Esophagus muscularis mucosa (tissue), 4 donors: ENCODE measurements at places on chromosomes 5 and 9. TPM values are rescaled to one million over a fixed set of nuclear protein-coding genes. Genes with fewer than 3 reads are reported as not detected.

The SCGB3A2 gene
- total RNA-seq: not detected

DNA sequence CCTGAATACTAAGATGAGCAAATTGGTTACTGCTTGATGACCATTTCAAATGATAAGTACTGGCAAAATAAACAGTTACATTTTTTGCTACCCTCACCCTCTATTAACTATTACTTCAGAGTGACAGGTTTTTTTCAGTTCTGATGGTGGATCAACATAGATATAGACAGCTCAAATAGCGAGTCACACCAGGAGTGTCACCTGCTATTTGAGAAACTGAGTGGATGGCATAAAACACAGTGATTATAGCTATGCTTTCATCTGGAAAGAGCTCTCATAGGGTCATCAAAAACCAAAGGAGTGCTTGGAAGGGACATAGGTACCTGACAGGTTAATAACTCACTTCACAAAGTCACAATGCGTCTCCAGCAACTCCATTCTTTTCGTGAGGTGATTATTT, 244.5 kb upstream of the C9orf72 start:
- no peak for DNase-seq

The TSPAN17 gene
- total RNA-seq: 17.7 TPM

DNA sequence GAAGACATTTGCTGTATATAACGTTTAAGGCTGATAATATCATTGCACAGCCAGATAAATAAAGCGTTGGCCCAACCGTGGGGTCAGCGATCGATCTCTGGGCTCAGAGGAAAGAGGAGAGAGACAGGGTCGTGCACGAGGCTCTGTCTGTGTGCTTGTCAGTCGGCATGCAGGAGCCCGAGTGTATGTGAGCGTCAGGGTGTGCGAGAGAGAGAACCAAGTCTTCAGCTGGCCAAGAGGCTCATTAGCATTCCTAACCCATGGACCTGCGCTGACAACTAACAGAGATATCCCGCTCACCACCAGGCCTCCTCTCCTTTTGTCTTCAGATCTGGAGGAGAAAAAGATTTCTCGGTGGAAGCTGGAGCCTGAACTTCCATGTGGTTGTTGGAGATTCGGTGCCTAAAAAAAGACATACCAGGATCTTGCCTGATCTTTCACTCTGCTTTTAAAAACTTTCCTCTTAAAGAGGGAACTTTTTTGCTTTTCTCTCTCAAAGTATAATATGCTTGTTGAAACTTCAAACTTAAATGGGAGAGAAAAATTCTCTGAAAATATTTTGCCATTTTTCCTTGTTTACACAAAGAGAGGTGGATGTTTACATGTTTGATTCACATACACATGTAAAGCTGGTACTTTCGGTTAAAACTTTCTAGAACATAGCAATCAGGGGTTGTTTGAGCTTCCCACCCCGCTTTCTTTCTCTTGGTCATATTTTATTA, 16.5 kb downstream of the NR2F1 start:
- peak; percentile 90 for DNase-seq

GRCh38 chr5:27009540-27009915, 28.9 kb downstream of the CDH9 start:
- no peak for DNase-seq

The ETF1 gene
- total RNA-seq: 154 TPM

DNA sequence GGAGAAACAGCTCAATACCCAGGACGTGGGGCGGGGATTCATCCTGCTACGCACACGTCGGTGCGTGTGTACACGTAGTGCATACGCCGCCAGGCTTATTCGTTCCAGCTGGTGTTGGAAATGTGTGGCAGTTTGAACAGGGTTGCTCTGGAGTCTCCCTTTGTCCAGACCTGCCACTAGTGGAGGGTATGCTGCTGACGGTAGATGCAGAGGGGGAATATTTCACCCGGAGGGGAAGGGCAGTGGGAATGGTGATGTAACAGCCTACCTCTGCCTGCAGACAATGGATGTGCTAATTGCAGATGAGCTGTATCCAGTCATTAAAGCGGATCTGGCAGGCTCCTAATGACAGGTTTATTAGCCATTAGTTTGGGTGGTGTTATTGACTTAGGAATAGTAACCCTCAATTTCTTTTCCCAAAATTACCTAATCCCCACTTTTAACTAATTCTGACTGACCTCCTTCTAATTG, 142.7 kb downstream of the PAX5 start:
- DNase-seq: no peak

GRCh38 chr5:97553604-97554452, 370.8 kb upstream of the RIOK2 start:
- DNase-seq: no peak

DNA sequence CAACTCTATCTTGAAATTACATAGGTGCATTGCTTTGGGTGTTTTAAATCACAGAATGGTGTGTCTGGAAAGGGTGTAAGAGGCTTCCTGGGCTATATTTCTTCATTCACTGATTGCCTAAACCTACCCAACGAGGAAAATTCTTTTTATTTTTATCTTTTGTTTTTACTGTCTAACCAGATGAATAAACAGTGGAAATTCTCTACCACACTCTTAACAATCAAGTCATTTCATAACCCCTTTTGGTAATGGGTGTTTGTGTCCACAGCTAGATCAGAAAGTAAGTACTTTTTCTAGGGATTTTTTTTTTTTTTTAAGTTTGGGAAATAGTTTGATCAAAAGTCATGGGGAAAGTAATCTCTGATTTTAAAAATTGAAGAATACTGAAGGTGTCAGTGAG, 27.6 kb upstream of the C5orf47 start:
- DNase-seq: no peak

- peak; percentile 87 for DNase-seq
Observed at GRCh38 chr5:71891856-71892255, 172.8 kb downstream of the CARTPT start.

DNA sequence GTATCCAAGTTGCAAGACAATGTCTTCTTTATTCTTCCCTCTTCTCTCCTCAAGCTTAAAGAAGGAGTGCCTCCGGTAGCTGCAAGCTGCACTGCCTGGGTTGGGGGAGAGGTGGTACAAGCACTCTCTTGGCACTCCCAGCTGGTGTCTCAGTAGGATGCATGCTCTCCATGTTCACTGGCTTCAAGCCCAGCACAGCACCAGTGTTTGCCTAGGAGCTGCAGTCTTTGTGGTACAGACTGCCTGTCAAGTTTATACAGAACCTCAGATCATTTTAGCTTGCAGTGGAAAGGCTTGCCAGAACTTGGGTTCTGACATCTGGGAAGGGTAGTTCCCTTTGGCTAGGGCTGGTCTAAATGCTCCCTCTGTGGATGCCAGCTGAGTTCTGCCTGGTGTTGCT, 505.6 kb downstream of the MAN2A1 start:
- no peak for DNase-seq

- DNase-seq: no peak
Observed at GRCh38 chr9:1053986-1054425, 3.8 kb downstream of the DMRT2 start.

The FCHO2 gene
- 23.6 TPM for total RNA-seq

DNA sequence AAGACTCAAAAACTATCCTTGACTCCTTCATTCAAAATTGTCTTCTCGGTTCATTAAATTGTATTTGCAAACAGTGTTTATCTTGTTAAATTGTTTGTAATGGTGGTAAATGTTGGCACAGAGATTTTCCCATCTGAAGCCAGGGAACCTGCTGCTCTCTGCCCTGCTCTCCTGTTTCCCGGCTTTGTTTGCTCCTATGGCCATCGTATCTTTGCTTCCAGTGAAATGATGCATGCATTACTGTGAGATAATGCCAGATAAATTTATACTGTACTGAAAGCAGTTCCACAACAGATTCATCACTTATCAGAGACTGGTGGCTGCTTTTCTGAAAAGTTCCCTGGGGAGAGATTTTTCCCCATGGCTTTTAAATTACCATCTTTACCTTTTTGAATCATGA, 81.4 kb downstream of the CD180 start:
- DNase-seq: no peak

DNA sequence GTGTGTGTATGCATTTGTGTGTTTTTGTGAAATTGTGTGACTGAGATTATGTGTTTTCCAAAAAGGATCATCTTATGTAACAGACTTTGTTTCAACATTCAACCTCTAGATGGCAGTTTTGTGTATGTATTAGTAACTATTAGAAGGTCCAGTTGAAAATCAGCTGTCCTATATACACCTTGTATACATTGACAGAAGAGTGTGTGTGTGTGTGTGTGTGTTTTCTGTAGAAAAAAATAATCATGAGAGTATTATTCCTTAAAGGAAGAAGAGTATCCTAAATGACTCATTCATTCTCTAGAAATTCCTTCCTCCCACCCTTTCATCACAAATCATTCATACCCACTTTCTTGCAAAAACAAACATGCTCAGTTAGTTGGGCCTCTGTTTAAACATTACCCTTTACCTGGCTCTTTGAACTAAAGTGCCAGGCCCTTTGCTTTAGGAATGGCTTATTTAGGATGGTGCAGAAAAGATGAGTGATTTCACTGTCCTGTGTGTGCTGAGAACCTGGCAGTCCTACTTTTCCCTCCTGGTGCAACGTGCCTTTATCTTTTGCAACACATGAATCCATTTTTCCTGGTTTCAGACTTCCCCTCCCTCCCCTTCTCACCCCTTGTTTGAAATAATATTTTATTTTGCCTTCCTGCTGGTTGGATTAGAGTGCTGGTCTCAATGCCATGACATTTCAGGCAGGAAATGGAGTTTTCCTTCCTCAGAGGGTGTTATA, 152.2 kb downstream of the ARHGAP26 start:
- no peak for DNase-seq

DNA sequence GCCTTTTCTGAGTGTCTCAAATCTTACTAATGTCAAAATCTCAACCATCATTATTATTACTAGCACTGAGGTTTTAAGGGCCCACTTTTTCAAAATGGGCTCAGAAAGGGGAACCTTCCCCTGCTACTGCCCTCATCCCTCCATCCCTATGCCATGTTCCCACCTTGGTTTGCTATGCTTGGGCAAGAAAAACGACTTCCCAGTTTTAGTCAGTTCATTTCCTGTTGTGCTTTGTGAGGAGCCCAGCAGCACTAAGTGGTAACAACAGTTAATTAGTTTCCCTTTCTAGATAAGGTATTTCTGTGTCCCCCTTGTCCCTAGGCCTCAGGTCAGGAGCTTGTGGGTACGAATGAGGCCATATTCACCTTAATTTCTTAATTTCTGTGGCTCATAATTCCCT, 595.2 kb downstream of the RAB3C start:
- no peak for DNase-seq

The PHYHD1 gene
- 12.1 TPM for total RNA-seq

GRCh38 chr5:178385496-178385890, 152.9 kb upstream of the PHYKPL start:
- no peak for DNase-seq

DNA sequence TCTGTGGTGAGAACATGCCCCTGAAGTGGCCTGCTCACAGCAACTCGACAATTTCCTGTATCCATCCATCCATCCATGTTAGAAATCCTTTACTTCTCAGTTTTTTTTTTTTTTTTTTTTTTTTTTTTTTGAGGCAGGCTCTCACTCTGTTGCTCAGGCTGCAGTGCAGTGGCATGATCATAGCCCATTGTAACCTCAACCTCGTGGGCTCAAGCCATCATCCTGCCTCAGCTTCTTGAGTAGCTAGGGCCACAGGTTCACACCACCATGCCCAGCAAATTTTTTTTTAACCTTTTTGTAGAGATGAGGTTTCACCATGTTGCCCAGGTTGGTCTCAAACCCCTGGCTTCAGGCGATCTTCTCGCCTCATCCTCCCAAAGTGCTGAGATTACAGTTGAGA, 259.1 kb downstream of the ARHGAP26 start:
- no peak for DNase-seq

GRCh38 chr9:19876569-19877316, 87.9 kb upstream of the SLC24A2 start:
- DNase-seq: no peak

The RAD1 gene
- 38.1 TPM for total RNA-seq

The INSL6 gene
- total RNA-seq: not detected

GRCh38 chr5:148799737-148800527, 26.5 kb upstream of the ADRB2 start:
- DNase-seq: no peak

The KCNV2 gene
- not detected for total RNA-seq

- DNase-seq: no peak
Observed at GRCh38 chr9:110143950-110144545, 63.9 kb downstream of the C9orf152 start.

GRCh38 chr5:124732428-124733328, 13.8 kb downstream of the ZNF608 start:
- DNase-seq: no peak

GRCh38 chr9:126506361-126507317, 107.1 kb upstream of the LMX1B start:
- DNase-seq: no peak

- DNase-seq: no peak
Observed at GRCh38 chr9:108784998-108785397, 70.8 kb downstream of the ACTL7B start.

The EPB41L4A gene
- 8.3 TPM for total RNA-seq

GRCh38 chr9:24293386-24293785, 252.3 kb downstream of the IZUMO3 start:
- no peak for DNase-seq

- DNase-seq: no peak
Observed at GRCh38 chr9:133355881-133356357, 368 bp downstream of the SURF1 start.

GRCh38 chr9:38059233-38059936, 9.6 kb downstream of the SHB start:
- DNase-seq: no peak

DNA sequence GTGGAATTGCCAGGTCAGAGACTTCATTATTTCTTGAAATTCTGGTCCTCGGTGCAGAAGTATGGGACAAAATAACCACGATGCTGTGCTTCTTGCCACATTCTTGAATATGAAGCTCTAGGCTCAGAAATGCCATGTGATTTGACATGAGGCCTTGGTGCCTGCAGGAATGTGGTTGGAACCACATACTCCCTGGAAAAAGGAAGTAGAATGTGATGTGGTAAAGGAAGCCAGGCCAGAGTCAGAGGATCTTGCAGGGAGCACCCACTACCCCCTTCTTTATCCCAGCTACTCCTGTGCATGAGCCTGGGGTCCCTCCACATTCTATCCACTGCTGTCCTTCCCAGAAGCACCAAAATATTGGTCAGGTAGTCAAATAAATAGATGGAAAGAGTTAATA, 80.9 kb downstream of the FOXD1 start:
- no peak for DNase-seq

DNA sequence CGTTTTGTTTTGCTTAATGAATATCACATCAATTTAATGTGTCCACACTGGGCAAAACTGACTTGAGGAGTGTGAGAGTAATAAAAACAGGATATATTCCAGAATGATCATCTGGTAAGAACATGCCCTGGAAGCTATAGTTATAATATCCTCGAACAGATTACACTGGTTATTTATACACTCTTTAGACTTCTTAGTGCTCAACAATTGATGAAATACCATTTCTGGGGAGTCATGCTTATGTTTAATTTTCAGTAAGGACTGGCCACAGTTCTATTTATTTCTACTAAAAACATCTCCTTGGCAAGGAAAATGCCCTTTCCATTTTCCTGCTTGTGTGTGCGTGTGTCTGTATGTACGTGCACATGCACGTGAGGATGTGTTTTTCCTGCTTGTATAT, 205.0 kb downstream of the TRIO start:
- DNase-seq: no peak

The PRRC2B gene
- 113 TPM for total RNA-seq
